A549 (cell line): ENCODE measurements at places on chromosomes 3 and 15. TPM values are rescaled to one million over a fixed set of nuclear protein-coding genes. Genes with fewer than 3 reads are reported as not detected.

GRCh38 chr15:74227968-74228722 is 8.0 kb upstream of the CCDC33 start:
- DNase-seq = no peak

DNA sequence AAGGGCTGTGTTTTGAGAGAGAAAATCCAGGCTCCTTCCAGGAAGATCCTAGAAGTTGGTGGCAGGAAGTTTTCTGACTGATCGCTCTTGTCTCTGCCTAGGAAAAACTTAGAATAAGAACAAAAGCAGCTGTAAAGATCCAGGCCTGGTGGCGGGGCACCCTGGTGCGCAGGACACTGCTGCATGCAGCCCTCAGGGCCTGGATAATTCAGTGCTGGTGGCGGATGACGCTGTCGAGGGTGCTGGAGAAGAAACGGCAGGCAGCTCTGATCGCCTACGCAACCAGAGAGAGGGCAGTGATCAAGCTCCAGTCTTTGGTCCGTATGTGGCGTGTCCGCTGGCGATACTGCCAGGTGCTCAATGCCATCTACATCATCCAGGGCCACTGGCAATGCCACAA is 1.5 kb downstream of the IQCF2 start:
- no peak for DNase-seq

The KPNA1 gene
- polyA plus RNA-seq = 48.1 to 50.7 TPM (median 48.9 TPM) in 3 replicates

DNA sequence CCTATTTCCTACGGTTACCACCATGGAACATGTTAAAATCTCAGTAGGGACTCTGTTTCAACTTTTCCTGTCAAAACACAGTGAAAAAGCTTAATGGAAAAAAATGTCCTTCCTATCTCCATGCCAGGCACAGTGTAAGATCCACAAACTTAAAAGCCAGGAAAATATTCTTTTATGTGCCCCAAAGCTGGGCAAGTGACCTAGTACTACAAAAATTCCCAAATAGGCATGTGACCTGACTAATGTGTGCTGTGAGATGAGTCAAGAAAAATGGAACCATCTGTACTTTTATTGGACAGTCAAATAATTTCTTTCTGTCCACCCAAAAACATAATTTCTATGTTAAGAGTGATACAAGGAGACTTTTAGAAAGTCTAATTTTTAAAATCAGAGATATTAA is 406.0 kb downstream of the ZBTB20 start:
- DNase-seq = no peak

The TMF1 gene
- polyA plus RNA-seq = 13.7 to 16.1 TPM (median 15.3 TPM) in 3 replicates

- DNase-seq = no peak
These were observed 71.4 kb downstream of the DUT start for GRCh38 chr15:48402427-48403177.

GRCh38 chr3:57889807-57890206 is 118.4 kb upstream of the FLNB start:
- no peak for DNase-seq

GRCh38 chr3:89155811-89156210 is 48.4 kb downstream of the EPHA3 start:
- no peak for DNase-seq

The STARD9 gene
- 1.2 to 1.5 TPM (median 1.3 TPM) in 3 replicates for polyA plus RNA-seq

DNA sequence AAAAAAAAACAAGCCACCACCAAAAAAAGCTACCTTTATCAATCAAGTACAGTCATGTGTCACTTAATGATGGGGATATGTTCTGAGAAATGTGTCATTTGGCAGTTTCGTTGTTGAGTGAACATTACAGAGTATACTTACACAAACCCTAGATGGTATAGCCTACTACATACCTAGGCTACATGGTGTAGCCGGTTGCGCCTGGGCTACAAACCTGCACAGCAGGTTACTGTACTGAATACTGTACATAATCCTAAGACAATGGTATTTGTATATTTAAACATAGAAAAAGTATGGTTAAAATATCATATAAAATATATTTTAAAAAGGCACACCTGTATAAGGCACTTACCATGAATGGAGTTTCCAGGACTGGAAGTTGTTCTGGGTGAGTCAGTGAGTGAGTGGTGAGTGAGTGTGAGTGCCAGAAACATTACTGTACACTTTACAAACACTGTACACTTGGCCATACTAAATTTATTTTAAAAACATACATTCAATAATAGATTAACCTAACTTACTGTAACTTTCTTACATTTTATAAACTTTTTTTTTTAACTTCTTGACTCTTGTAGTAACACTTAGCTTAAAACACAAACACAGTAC is 25.9 kb upstream of the JMJD7 start:
- DNase-seq = no peak

The GPR171 gene
- not detected in 3 replicates for polyA plus RNA-seq

DNA sequence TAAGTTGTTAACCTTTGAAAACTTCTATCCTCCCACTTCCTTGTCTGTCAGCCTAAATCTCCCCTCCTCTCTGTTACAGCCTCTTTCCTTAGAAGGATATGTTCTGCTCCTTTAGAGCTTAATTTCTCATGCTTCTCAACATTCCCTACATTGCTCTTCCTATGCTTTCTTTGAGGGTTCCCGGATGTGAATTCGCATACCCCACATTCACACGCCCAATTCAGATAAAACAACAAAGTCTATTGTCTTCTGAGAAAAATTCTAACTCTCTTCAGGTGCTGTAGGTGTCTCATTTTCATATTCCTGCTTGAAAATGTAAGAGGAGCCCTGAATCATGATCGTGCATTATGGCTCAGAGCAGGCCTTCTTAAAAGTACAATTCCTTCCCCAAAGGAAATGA is 171.8 kb upstream of the DPH6 start:
- DNase-seq = no peak

- no peak for DNase-seq
These were observed 15.5 kb downstream of the ACAA1 start for GRCh38 chr3:38121451-38121831.

- DNase-seq = no peak
These were observed 174.4 kb upstream of the THBS1 start for GRCh38 chr15:39406485-39406884.

The SCG5 gene
- polyA plus RNA-seq = 0.72 to 1.7 TPM (median 1.4 TPM) in 3 replicates

DNA sequence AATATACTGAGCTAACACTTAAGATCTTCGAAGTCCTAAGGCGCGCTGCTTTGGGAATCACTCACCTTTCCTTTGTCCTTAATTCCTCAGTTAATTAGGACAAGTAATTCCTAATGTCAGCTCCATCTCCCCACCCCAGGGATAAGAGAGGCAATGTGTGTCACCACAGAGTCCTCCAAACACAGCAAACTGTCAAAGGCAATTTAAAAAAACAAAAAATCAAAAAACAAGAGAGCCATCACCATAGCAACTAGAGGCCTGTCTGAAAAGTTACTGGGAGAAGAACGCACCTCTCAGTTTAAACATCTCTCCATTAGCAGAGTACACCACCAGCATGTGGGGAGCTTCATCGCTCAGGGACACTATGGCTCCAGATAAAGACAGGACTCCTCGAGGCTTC is 101.7 kb downstream of the OSBPL10 start:
- DNase-seq = no peak

DNA sequence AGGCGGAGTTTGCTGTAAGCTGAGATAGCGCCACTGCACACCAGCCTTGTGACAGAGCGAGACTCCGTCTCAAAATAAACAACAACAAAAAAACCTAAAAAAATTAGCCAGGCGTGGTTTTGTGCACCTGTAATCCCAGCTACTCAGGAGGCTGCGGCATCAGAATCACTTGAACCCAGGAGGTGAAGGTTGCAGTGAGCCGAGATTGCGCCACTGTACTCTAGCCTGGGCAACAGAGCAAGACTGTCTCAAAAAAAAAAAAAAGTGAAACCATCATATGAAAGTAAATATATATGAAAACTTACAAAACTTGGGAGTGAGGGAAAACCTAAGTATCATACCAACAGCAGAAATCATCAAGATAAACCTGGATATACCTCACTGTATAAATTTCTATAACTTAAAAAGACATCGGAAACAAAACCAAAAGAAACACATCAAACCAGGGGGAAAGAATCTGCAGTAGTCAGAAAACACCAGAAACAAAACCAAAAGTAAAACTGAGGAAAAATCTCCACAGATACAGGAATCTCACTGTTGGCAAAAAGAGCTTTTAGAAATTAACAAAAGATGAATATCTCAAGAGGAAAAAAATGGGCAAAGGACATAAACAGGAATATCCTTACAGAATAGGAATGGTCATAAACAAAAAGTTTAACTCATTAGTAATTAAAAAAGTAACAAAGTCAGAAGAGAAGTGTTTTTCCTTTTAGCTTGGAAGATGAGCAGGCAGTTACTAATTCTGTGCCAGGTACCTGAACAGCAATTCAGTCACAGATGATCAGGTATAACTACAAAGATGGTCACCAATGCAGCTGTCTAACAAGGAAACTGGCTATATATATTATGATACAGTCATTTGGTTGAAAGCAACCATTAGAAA is 41.3 kb downstream of the ETV5 start:
- DNase-seq = no peak

GRCh38 chr15:49810720-49811119 is 189.9 kb downstream of the DTWD1 start:
- no peak for DNase-seq

DNA sequence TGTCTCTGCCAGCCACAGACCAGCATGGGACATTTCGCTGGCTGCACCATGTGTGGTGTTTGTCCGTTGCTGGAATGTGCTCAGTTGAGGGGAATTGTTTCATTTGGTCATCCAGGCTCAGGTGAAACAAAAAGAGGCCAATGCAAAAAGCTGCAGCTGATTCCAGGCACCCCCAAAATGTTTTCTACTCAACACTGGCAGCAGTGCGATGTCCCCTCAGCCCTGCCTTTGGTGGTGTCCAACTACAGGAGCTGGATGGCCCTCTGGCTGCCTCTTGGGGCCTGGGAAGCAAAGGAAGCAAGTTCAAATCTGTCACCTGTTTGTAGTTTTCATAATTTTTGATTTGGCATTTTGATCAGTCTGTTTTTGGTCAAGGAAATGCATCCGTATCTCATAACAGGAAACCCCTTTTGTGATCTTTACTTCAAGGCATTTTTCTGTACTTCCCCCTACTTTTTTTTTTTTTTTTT is 141.8 kb downstream of the EEFSEC start:
- no peak for DNase-seq

The FOXL2 gene
- 2.7 to 3.6 TPM (median 3.1 TPM) in 3 replicates for polyA plus RNA-seq

The TMEM207 gene
- polyA plus RNA-seq = not detected in 3 replicates
